Stimulated activated CD4-positive, alpha-beta T cell treated with anti-CD3 and anti-CD28 coated beads, Interleukin-4, amount 100 ng/mL, for 1 hour (primary cell): ENCODE measurements at places on chromosomes 13 and 19.

DNA sequence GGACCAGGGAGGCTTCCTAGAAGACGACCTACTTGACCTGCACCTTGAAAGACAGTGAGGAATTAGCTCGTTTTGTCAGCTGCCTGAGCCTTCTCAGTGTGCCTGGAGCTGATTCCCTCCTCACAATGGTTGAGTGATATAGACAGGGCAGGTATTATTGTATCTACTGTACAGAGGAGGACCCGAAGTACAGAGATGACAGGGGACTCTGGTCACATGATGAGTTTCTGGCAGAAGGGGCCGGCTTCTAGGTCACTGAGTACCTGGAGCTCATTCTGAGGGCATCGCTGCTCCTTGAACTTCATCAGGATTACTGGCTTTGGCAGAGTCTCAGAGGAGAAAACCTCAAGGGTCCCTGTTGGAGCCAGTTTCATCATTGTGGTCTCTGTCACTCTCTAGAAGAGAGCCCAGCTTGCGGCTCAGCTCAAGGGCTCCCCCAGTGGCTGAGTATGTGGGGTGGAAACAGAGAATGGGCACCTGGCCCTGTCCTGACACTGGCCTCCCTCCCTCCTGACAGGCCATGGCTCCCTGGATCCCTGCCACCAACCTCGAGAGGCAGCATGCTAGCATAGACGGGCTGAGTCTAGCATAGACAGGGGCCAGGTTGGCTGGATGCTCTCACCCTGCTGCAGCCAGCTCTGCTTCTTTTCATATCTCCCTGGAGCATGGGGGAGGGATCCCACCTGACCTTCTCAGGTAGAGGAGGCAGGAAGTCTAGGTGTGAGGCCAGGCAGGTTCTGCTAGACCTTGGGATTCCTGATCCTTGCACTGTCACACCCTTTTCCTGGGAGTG is 38.7 kb downstream of the NFIX start:
- peak; percentile 52 for DNase-seq

GRCh38 chr13:45092663-45093062 is 27.6 kb upstream of the GTF2F2 start:
- no peak for DNase-seq

DNA sequence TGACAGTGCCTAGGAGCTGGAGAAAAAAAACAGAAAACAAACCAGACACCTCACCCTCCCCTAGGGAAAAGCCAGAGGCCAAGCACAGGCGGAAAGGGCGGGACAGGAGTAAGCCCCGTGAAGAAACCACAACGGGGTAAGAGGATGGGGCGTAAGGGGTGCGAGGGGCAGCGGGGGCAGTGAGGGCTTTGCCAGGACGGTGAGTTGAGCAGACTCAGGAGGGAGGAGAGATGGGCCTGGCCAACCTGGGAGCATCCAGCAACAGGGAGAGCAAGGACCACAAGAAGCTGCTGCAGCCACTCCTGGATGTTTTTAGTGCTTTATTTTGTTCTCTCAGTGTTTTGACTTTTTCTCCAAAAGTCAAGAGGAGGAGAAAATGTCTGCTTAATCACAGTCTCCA is 114.1 kb upstream of the SOX1 start:
- DNase-seq = no peak

DNA sequence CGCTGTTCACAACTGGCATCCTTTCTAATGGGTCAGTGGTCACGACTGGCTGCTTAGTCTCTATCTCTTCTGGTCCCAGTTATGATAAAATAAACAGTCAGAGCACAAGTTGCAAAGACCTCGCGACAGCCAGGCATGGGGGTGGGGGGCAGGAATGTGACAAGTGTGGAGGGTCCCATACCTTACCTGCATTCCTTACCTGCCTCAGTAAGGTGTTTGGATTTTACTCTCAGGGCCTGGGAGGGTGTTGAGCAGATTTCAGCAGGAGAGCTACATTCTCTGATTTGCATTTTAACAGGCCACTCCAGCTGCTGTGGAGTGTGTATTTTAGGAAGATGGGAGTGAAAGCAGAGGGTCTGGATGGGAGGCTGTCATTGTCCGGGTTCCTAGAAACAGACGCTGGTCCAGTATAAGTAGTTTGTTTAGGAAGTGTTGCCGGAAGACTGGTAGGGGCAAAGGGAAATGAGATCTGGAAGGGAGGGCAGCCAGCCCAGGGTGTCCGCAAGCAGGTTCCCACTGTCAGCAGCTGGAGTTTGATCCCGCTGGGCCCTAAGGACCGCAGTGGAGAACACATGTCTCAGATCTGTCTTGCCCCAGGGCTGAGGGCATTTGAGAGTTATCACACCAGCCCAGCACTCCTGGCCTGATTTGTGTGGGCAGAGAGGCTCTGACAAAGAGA is 920.0 kb downstream of the UQCRFS1 start:
- DNase-seq = no peak

GRCh38 chr13:24270639-24271141 is 38.7 kb upstream of the C1QTNF9 start:
- DNase-seq = peak; percentile 46

DNA sequence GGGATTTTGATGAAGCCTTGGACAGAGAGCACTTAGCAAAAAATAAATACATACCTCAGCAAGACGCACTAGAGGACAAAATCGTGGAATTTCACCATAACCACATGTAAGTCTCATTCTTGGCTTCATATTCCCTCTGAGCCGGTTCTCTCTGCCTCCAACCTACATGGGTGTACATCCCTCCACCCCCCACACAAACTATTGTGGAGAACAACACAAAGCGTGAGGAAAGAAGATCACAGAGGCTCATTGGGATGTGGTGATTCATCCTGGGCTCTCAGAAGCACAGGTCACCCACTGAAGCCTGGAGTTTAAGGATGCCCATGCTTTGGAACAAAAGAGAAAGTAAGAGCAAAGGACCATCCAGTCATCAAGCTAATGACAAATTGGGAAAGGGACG is 192.2 kb downstream of the STK24 start:
- DNase-seq = no peak

GRCh38 chr13:113928685-113929627 is 44.9 kb downstream of the C13orf46 start:
- no peak for DNase-seq

DNA sequence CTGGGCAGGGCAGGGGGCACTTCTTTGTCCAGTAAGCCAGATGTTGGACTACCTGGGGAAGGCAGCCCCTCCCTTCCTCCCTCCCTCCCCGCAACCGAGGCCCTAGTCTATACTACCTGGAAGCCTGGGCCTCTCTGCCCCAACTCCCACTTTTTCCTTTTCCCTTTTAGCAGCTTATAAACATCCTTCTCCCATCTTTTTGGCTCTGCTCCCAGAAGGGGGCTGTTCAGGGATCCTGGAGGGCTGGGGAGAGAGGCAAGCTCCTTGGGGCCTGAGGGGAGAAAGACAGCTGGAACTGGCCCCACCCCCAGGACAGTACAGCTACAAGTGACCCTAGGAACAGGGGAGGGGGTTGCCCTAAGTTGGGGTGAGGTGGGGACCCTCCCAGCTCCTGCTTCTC is 44.9 kb downstream of the LYL1 start:
- DNase-seq = no peak

GRCh38 chr13:59047546-59047945 is 1116.2 kb downstream of the DIAPH3 start:
- no peak for DNase-seq

DNA sequence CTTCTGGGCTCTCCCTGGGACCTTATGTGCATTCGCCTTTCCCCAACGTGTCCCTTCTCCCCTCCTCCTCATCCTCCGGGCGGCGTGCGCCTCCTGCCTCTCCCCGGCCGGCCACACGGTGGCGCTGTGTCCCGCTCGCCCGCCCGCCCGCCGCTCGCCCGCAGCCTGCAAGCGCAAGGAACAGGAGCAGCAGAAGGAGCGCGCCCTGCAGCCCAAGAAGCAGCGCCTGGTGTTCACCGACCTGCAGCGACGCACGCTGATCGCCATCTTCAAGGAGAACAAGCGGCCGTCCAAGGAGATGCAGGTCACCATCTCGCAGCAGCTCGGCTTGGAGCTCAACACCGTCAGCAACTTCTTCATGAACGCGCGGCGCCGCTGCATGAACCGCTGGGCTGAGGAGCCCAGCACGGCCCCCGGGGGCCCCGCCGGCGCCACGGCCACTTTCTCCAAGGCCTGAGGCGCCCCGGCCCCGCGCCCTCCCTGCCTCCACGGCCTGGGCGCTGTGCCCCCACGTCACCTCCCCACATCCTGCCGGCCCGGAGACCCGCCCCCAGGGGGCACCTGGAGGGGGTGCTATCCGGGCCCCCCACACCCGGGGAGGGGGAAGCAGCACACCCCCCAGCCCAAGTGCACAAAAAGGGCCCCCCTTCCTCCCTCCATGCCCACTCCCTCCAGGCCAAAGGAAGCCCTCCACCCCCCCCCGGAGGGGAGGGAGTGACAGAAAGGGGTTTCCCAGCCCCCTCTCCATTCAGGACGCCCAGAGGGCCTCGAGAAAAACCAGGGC is 21.9 kb downstream of the ONECUT3 start:
- no peak for DNase-seq

GRCh38 chr13:85405316-85405897 is 393.8 kb downstream of the SLITRK6 start:
- DNase-seq = no peak

DNA sequence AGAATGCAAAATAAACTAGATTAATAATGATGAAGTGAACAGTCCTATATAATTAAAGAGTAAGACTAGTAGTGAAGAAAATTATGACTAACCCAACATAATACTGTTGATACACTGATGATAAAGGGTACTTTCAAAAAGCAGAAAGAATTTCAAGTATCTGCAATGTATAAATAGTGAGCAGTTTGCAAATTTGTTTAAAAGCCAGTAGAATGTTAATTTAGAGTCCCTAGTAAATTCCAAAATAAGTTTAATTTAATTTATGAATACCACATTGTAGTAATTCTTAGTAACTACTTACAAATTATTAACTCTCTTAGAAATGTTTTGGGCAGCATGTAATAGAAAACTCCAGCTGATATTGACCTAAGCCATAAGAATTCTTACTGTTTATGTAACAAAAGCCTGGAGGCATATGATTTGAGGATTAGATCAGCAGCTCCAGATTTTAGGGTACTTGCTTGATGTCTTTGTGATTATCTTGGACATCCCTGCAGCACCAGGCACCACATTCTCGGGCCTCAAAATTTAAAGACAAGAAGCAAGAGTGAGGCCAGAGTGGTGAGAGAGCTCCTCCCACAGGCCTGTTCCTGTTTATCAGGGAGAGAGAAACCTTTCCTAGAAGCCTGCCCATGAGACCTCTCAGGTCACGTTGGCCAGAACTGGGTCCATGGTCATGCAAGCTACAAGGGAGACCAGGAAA is 67.6 kb upstream of the TDRD3 start:
- no peak for DNase-seq

DNA sequence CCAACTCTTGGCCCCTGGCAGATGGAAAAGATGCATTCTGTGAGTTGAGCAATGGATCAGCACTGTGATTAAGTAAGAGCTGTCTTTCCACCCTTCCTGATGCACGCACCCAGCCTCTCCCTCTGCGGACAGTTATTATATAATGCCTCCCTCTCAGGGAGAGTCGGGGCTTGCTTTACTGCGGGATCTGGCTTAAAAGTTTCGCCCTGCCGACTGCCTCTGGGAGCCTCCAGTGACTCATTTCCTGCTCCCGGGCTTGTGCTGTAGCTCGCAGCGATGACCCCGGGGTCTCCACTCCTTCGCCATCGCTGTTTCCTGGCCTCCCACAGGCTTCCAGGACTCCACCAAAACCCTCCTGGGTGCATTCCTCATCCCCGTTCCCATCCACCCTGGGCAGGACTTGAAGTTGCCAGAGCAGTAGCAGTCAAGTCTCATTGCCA is 107.4 kb upstream of the SLC7A1 start:
- no peak for DNase-seq

DNA sequence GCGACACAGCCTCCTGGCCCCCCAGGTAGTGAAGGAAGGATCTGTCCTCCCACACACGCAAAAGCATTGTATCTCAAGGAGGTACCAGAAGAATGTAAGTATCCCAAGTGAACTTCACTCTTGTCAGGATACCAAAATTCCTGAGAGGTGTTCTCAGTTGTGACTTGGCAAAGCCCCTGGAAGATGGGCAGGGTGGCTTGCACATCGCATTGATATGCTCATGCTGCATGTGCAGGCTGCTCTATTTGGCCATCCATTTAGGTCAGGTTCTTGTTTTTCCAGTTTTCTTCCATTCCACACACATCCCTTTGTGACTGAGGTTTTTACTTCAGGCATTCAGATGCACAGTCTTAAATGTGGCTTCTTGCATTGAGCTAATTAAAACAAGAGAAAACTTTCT is 382.8 kb downstream of the FOXO1 start:
- no peak for DNase-seq

- DNase-seq = no peak
Measured at GRCh38 chr13:36242761-36243160, 28.4 kb upstream of the SOHLH2 start.

DNA sequence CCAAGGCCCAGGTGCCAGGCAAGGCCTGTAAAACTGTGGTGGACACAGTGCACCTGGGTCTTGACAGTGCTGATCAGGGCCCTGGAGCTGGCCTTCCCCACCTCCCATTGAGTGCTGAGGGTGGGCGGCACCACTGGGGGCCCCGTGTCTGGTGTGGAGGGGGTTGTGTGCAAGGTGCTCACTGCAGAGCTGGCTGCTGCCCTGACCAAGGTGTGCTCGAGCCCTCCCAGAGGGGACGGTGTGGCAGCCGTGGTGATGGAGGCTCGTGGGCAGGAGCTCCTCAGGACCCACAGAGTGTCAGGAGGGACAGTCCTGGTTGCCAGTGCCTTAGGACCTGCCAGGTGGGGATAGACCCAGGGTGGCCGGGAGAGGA is 23.0 kb downstream of the ATP4B start:
- DNase-seq = no peak

DNA sequence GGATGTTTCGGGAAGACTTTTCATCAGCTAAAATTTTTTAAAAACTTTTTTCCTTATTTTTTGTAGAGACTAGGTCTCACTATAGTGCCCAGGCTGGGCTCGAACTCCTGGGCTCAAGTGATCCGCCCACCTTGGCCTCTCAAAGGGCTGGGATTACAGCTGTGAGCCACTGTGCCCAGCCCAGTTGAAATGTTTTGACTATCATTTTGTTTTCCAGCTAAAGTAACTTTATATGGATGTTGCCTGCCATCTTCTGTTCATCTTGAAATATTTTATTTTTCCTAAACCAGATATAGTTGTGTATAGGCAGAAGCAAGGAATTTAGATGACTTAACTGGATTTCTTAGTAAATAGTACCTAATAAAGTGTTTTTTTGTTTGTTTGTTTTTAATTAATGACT is 7.0 kb downstream of the CAB39L start:
- no peak for DNase-seq

DNA sequence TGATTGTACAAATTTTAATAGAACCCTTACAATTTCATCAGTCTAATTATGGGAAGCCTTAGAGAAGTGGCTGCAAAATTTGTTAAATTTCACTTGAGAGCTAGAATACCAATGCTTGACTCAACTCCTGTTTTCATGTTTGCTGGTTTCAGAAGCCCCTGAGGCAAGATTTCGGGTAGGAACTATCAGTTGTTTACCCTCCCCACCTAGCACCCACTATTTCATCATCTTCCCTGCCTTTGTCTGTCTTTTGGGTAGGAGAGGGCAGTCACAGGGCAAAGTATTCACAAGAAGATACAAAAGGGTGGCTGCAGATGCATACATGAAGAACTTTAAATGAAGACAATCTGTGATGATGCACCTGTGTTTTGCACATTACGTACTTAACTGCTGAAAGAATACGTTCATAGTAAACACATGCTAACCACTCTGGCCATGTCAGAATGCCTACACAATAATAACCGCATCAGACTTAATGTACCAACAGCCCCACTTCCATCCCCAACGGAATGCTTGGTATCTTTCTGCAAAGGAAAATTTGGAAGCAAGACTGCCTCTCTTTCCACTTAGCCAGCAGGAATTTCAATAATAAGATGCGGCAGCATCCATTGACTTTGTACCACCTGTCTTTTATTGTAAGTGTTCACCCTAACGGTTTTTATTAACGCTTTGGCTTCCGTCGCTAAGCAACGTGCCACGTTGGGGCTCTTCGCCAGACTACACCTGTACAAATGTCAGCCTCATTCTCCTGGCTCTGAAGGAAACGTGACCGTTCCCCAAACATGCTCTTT is 30.4 kb downstream of the TPT1 start:
- no peak for DNase-seq
